ENCODE measurements at places on chromosomes 12 and 14. TPM values are rescaled to one million over a fixed set of nuclear protein-coding genes. Genes with fewer than 3 reads are reported as not detected.

DNA sequence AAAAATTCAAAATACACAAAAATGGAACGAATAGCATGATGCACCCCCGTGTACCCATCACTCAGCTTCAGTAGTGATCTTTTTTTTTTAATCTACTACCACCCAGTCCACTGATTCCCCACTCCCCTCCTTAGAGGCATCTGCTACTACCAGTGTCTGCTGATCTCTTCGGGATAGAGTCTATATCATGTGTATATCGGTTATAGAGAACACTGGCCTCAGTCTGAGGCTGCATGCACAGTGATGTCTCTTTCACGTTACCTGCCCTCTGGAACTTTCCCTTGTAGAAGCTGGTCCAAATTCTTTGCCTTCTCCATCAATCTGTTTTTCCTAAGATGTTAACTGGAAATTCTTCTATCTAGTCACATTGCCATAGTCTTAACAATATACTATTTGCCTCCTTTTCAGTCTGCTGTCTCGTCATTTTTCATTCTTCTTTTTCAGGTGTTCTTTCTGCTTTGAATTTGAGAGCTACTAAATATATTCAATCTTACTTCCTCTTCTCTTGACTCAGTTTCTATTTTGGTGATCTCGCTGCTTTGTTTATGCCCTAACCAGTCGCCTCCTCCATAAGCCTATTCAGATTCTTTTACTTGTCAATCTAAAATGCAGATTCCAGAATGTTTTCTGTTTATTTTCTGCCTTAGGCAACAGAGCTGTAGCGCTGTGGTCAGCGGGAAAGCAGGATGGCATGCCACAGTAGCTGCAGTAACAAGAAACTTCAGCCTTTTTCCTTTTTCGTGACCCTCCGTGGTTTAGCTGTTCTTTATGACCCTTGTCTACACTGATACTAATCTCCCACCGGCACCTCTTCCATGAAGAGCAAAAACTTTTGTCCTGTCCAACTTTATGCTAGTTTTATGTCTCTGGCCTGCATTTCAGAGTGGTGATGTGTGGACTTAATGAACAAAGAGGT is 67.0 kb downstream of the FBXW8 start:
- DNase-seq, result no peak

GRCh38 chr12:111366075-111366474 is 2.8 kb downstream of the PHETA1 start:
- DNase-seq, result no peak

- no peak for DNase-seq
These were observed 126.8 kb downstream of the KCNK10 start for GRCh38 chr14:88196116-88196890.

DNA sequence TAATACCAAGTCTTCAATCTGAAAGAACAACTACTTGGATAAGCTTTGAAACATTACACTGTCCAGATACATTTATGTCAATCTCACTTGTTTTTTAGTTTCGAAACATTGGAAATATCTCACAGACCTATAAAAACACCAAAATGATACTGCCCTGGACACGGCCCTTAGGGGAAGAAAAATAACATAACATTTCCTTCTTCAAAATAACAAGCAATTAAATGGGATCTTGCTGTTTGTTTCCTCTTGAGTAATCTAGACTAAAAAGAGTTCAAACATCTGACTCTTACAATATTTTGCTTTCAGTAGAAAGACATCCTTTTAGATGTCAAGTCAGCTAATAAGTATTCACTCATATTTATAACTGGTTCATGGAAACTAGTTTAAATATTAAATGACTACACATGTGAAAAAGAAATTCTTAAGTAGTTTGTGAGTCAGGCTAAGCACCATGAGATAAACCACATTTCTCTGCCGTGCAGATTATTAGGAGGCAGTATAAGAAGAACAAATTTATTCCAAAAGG is 87.5 kb downstream of the EPS8 start:
- DNase-seq, result no peak

GRCh38 chr12:8572507-8572906 is 31.8 kb upstream of the CLEC4E start:
- DNase-seq, result no peak

- no peak for DNase-seq
These were observed 62.6 kb downstream of the FBXL14 start for GRCh38 chr12:1531654-1532374.

DNA sequence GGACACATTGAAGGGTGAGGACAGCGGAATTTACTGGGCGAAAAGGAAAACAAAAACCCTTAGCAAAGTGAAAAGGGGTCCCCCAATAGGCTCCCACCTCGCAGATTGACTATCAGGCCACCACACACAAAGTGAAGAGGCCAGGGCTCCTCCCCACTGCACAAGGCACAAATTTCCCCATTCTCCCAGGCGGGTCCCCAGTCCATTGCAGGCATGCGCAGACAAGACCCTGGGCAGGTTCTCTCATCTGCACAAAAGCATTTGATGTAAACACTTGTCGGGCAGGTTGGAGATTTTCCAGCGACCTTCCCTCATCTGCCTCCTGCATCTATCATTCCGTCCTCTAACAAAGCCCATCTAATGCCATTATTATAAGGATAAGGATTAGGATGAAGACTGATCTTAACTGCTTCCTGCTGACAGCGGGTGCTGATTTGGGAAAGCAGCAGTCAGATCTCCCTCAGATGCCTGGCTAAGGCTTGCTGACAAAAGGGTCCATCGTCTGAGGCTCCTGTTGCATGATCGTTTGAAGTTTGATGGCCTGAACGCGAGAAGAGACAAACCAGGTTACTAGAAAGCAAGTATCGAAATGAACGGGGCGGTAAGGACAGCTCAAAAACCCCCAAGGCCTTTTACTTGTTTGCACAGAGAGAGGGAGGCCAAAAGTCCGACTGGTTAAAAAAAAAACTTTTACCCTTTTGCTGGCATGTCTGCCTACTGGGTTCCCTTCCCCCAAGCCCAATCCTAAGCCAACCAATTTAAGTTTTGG is 14.4 kb downstream of the ASCL4 start:
- no peak for DNase-seq

DNA sequence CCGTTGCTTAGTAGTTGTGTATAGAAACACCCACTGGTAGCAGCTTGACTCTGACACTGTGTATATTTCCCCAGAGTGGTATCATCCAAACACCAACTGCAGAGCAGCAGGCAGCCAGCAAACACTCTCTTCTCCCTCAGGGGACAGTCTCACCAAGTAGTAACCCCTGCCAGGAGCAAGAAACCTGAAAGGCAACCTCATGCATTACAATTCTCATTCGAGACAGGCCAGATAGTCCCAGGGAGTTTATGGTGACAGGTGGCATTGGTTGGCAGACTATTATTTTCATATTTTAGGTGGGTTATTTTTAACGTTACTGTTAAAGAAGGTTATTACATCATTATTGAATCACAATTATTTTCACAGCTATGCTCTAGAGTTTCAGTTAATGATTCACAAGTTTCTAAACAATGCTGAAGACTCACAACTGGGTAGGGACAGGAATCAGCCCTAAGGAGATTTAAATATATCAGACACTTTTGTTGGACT is 222.8 kb downstream of the EGLN3 start:
- no peak for DNase-seq

- no peak for DNase-seq
These were observed 128.0 kb downstream of the RFLNA start for GRCh38 chr12:124422570-124423523.

DNA sequence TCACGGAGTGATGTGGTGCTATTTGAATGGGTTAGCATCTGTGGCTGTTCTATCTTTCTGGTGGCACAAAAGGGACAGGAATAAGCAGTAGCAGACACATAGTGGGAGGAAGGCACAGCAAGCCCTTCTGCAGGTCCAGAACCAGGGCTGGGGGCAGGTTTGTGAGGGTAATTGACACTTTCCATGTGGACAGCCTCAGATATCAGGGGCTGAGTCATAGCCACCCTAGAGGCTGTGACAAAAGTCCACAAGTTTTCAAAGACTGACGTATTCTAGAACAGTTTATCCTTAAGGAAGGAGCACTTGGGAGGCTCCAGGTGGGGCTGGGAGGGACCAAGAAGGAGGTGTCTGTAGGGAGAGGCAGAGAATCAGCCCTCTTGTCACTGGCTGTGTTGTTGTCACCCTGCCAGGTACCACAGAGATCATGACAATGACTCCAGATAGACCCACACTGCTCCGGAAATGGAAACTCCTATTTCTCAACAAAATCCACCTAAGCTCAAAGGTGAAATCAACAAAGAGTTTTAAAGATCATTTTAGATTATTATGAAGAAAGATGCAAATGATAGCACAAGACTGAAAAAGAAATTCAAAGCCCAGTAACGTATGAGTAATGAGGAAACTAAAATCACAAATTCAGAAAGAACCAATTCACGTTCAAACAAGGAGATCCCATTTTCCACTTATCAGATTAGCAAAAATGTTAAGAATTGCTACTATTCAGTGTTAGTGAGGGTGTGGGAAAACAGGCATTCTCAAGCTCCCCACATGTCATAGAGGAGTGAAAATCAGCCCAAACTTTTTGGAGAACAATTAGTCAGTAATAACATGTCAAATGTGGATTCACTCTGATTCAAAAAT is 48.3 kb downstream of the NFKBIA start:
- no peak for DNase-seq

DNA sequence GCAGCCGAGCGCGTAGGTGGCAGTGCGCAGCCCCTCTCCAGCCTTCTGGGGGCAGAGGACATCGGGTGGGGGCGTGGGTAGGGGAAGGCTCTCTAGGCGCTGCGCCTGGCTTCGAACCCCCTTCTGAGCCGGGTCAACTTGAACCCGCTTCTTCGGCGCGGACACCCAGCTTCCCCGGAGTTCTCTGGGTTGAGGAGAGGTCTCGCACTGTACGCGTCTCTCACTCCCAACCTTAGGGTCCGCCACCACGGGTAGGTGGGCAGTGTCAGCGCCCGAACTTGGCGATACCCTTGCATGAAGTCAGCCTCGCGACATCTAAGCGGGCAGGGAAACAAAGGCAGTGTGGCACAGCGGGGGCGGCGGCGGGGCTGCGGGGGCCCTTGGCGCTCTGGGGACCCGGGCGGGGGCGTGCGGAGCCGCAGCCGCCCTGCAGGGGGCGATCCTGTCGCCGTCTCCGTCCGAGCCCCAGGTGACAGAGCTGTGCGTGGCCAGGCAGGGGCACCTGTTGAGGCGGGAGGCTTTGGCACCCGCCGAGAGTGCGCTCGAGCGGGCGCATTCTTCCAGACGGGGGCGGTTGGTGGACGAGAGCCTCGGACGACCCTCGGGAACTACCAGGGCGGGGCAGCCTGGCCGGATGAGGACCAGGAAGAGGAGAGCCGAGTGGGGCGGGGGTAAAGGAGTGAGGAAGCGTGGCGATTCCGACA is 1.1 kb downstream of the GALNT16 start:
- DNase-seq, result peak; percentile 10

GRCh38 chr12:45235087-45236025 is 19.5 kb downstream of the ANO6 start:
- no peak for DNase-seq

- DNase-seq, result no peak
These were observed 127.7 kb downstream of the SNAPC1 start for GRCh38 chr14:61889914-61890351.

DNA sequence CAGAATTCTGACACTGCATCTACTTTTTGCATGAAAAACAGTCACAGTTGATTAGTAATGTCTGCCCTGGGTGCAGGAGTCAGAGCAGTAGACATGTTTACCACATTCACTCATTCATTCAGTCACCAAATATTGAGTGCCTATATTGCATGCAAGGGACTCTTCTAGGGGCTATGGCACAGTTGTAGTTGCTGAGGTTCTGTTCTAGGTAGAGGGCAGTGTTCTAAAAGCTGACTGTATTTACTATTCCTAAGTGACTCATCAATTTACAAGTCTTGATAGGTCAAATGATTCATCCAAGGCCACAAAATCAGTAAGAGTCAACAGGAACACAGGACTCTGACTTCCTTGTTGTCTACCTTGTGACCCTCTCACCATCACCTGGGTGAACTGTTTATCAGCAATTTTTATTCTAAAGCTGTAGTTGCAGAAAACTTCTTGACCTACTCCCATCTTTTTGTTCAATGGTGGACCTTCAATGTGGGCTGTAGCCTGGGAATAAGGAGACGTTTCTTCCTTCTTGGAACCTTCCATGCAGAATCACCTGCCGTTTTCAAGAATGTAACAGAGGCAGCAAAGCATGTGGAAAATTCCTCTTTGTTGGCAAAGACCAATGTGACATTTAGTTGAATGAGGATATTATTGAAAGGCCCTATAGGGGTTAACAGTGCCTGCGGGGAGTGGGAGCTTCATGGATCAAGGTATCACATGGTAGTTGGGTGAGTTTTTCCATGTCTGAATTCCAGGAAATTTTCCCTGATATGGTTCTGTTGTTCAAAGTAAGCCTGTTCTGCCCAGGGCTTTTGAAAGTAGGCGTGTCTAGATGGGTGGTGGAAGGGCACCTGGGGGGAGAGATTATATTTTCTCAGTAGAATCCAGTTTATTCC is 223.2 kb downstream of the KTN1 start:
- DNase-seq, result no peak

DNA sequence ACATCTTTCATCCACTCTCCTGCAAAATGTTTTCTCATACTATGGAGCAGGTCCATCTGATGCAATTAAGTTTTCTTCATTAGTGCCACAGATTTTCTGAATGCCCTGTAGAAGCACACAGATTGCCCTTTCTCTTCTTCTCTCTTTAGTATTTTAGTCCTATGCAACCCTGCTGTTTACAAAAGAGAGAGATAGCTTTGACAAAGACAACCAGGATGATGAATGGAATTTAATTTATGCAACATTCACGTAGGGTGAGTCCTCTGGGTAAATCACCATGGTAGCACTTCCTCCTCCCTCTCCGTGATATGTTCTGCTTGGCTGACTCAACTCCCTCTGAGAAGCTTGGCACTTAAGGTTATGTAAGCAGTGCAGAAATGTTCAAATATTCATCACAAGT is 400.9 kb upstream of the PDE3A start:
- no peak for DNase-seq

DNA sequence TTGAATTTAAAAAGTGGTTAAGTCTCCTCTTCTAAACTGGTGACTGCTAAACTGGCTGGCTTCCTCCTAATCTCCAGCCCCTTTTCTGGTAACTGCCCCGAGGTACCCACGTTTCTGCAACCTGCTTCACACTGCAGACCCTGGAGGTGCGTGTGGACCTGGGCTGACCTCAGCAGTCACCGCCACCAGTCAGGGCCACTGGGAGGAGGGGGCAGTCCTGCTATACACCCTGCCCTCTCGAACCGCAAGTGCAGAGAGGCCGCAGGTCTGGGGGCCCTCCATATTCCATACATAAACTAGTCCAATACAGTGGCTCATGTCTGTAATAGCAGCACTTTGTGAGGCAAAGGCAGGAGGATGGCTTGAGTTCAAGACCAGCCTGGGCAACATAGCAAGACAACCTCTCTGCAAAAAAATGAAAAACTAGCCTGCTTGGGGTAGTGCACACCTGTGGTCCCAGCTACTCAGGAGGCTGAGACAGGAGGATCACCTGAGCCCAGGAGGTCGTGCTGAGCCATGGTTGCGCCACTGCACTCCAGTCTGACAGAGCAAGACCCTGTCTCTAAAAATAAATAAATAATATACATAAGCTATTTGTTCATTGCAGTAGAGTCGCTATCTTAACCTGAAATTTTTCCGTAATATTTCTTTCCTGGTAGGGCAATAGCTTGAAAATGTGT is 25.6 kb downstream of the VPS37B start:
- DNase-seq, result no peak

- no peak for DNase-seq
These were observed 1888.1 kb upstream of the SEL1L start for GRCh38 chr14:83421711-83422110.

Gene PLCZ1
- 0.47 TPM for polyA plus RNA-seq

Gene ETNK1
- polyA plus RNA-seq, result 72.5 TPM

Gene RPL10L
- polyA plus RNA-seq, result 0.32 TPM

Gene KITLG
- 28.5 TPM for polyA plus RNA-seq

Gene MGAT4C
- polyA plus RNA-seq, result 1.6 TPM

Gene VSIG10
- 24.6 TPM for polyA plus RNA-seq

Gene EMC9
- 20.1 TPM for polyA plus RNA-seq

Gene PPP1R3E
- polyA plus RNA-seq, result 19.3 TPM

Gene IQSEC3
- 4.5 TPM for polyA plus RNA-seq

Gene OR10AD1
- 0.36 TPM for polyA plus RNA-seq

All from right renal cortex interstitium (tissue), 3 donors.